ENCODE measurements at places on chromosomes 4 and X. TPM values are rescaled to one million over a fixed set of nuclear protein-coding genes. Genes with fewer than 3 reads are reported as not detected.

Gene POLA1
- 6.4 TPM for total RNA-seq

Gene CXCL10
- 0.13 TPM for total RNA-seq

Gene ERCC6L
- total RNA-seq: under 0.01 TPM

Gene PRDM8
- total RNA-seq: 0.53 TPM

Gene GAK
- 77.1 TPM for total RNA-seq

Gene PITX2
- total RNA-seq: not detected

Gene TEX13B
- total RNA-seq: not detected

Gene L1CAM
- total RNA-seq: 0.26 TPM

Gene CSTF2
- 19.2 TPM for total RNA-seq

Gene ANKRD50
- 32.6 TPM for total RNA-seq

Gene NOX1
- not detected for total RNA-seq

Gene AFM
- not detected for total RNA-seq

Gene DGKK
- total RNA-seq: not detected

Gene PAGE4
- not detected for total RNA-seq

Gene IGSF1
- total RNA-seq: not detected

Gene CLTRN
- 1.2 TPM for total RNA-seq

Gene ADAMTS3
- total RNA-seq: 0.13 TPM

Gene FAM236B
- not detected for total RNA-seq

Gene TMEM192
- total RNA-seq: 10.8 TPM

Gene TMSB15B
- total RNA-seq: 0.77 TPM

Gene GUCY1A1
- 0.79 TPM for total RNA-seq

Gene GPRIN3
- not detected for total RNA-seq

Gene CFAP47
- not detected for total RNA-seq

Gene ADGRG2
- 0.13 TPM for total RNA-seq

Gene ZNF518B
- 30.5 TPM for total RNA-seq

Gene PDGFC
- 52.2 TPM for total RNA-seq

Gene ELMOD2
- total RNA-seq: 19.2 TPM

Gene NEUROG2
- total RNA-seq: not detected

Gene CT55
- not detected for total RNA-seq

Gene GAB3
- total RNA-seq: 0.13 TPM

Gene CTAG1A
- total RNA-seq: not detected

Gene SSX4
- not detected for total RNA-seq

Gene HADH
- total RNA-seq: 7.1 TPM

Gene GJB1
- total RNA-seq: not detected

Gene STX18
- 17.4 TPM for total RNA-seq

Gene FGG
- total RNA-seq: 0.38 TPM

Gene SGMS2
- total RNA-seq: 95.0 TPM

Gene NAT8L
- total RNA-seq: not detected

Gene FHIP1A
- 25.2 TPM for total RNA-seq

Gene GABRA4
- not detected for total RNA-seq

Gene ZIC3
- not detected for total RNA-seq
